ENCODE measurements at places on chromosomes 16 and 17.
A peak's percentile ranks its signal among the peaks of the same experiment; 100 is the strongest.

- DNase-seq: no peak
Observed at GRCh38 chr16:8262299-8262698, 328.0 kb downstream of the TMEM114 start.

- DNase-seq: no peak
Observed at GRCh38 chr16:69100071-69100691, 5.3 kb upstream of the HAS3 start.

- DNase-seq: no peak
Observed at GRCh38 chr16:13313351-13313750, 412.0 kb downstream of the SHISA9 start.

DNA sequence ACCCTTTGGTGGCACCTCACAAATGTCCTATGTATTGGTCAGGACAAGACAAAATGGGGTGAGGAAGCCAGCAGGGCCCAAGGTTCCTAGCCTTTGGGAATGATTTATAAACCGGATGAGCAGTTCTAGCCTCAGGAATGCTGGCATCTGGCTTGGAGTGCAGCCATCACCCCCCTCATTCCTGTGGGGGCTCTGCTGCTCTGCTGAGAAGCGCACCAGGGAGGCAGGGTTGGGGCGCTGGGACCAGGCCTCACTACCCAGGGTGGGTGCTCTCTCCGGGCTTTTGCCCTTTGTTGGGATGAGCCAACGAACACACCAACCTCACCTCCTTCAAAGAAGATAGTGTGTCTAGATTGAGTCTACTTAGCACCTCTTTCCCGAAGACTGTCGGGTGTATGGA lies 39.2 kb downstream of the TMEM11 start:
- no peak for DNase-seq

- no peak for DNase-seq
Observed at GRCh38 chr17:69913216-69913615, 161.8 kb upstream of the KCNJ16 start.

- no peak for DNase-seq
Observed at GRCh38 chr16:49857423-49858181, 1.7 kb upstream of the ZNF423 start.

GRCh38 chr17:7260651-7261378 lies 1.5 kb downstream of the CLDN7 start:
- DNase-seq: no peak

- no peak for DNase-seq
Observed at GRCh38 chr17:39670746-39671145, 2.5 kb downstream of the PNMT start.

DNA sequence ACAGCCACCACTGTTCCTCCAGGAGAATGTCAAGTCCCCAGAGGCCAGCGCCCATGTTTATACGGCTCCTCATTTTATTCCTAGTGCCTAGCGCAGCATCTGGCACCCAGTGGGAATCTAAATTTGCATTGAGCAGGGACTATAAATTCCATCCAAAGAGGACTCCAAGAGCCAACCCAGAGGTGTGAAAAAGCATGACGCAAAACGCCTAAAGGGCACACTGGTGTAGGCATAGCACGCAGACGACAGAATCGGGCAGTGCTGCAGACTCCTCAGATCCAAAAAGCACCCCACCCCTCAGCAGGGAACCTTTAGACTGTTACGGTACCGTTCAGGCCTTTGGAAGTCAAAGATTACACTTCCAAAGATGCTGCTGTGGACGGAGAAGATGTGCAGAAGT lies 19.5 kb downstream of the TEKT5 start:
- no peak for DNase-seq

DNA sequence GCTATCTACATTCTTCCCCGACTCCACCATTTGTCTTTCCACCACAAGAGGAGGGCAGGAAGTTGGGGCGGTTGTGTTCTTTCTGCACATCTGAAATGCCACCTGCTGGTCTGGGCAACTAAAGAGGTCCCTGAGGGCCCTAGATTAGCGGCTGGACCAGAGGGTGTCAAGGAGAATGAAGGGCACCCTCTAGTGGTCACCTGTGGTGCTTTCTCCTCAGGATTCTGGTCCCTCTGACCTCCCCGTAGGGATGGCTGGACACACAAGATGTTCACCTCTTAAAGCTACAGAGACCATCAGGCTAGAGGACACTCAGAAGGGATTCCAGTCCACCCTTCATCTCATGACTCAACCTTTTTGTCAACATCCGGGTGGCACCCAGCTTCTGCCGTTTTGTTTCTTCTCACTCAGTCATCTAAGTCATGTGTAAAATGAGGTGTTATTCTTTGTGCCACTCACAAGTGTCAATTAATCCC lies 2.9 kb upstream of the SCIMP start:
- peak; percentile 34 for DNase-seq

GRCh38 chr17:22337467-22337866 lies 645.1 kb downstream of the KCNJ18 start:
- DNase-seq: no peak

GRCh38 chr16:10776280-10776679 lies 32.6 kb downstream of the NUBP1 start:
- no peak for DNase-seq

GRCh38 chr16:56399486-56399885 lies 25.9 kb downstream of the AMFR start:
- no peak for DNase-seq

- no peak for DNase-seq
Observed at GRCh38 chr17:40298726-40299125, 10.3 kb upstream of the RARA start.

- no peak for DNase-seq
Observed at GRCh38 chr16:28146536-28146935, 65.2 kb downstream of the XPO6 start.

GRCh38 chr17:49699966-49700575 lies 7.7 kb downstream of the SLC35B1 start:
- no peak for DNase-seq

- peak; percentile 27 for DNase-seq
Observed at GRCh38 chr17:489758-490329, 137.2 kb upstream of the RPH3AL start.

DNA sequence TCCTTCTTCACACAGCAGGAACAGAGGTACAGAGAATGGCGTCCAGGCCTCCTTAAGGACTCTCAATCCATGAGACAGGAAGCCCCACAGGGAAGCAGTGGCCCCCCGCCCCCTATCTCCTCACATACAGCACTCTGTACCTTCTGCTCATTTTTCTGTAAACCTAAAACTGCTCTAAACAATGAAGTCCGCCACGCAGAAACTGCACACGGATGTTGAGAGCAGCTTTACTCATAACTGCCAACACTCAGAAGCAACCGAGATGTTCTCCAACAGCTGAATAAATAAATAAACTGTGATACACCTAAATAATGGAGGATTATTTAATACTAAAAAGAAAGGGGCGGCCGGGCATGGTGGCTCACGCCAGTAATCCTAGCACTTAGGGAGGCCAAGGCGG lies 9.9 kb downstream of the TBC1D16 start:
- DNase-seq: no peak

DNA sequence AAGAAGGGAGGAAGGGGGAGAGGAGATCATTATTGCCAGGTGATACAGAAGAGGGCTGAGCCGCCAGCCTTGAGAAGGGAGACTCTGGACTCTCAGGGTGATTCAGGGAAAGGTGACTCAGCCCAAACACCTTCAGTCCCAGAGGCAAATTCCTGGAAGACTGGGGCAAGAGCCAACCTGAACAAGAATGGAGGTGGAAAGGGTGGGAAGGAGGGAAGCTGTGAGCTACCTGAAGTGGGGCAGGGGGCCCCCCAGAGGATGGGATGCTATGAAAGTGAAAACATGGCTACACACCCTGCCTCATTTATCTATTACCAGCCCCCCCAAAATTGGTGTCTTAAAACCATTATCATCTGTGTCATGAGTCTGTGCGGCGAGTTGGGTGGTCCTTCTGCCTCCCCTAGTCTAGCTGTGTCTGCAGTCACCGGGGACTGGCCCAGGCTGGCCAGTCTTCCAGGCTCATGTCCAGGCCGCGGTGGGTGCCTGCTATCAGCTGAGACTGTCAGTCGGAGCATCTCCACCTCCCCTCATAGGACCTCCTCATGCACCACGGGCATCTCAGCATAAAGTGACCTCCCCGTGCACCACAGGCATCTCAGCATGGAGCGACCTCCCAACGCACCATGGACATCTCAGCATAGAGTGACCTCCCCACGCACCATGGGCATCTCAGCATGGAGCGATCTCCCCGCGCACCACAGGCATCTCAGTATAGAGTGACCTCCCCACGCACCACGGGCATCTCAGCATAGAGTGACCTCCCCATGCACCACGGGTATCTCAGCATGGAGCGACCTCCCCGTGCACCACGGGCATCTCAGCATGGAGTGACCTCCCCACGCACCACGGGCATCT lies 3.2 kb upstream of the SLC47A2 start:
- no peak for DNase-seq

GRCh38 chr16:26830428-26831127 lies 236.1 kb upstream of the C16orf82 start:
- no peak for DNase-seq

DNA sequence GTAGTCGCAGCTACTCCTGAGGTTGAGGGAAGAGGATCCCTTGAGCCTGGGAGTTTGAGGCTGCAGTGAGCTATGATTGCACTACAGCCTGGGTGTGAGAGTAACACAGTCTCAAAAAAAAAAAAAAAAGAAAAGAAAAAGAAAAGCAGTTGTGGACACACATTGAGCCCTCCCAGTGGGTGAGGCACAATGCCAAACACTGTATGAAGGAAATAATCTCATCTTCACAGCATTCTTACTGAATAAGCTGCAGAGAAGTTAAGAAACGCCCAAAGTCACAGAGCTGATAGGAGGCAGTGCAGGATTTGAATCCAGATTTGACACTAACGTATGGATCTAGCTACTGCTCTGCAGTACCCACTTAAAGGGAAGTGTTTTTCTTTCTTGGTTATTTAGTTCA lies 5.9 kb upstream of the LYZL6 start:
- no peak for DNase-seq

DNA sequence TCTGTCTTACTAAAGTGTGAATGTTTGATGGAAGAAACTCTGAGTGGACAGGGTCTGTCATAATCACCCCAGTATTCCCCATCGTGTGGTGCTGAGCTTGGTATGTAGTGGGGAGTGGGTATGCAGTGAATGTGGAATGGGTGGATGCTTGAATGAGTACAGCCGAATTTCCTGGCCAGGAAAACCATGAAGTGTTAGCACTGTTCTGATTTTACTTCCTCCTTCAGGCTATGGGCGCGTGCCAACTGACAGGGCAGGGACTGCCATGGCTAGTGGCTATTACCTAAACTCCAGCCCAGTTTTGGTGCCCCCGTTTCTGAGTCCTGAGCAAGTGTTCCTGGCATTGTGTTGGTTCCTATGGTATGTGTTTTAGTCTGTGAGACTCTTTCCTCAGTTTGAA lies 48.6 kb downstream of the PRKCA start:
- DNase-seq: no peak

GRCh38 chr17:33436321-33436720 lies 143.2 kb upstream of the ASIC2 start:
- no peak for DNase-seq

- no peak for DNase-seq
Observed at GRCh38 chr17:37417852-37418251, 11.2 kb downstream of the TADA2A start.

- DNase-seq: no peak
Observed at GRCh38 chr17:46874906-46875305, 23.5 kb downstream of the WNT9B start.

- no peak for DNase-seq
Observed at GRCh38 chr17:35889818-35890773, 9.9 kb upstream of the CCL5 start.

GRCh38 chr16:81626181-81626674 lies 152.9 kb upstream of the PLCG2 start:
- DNase-seq: no peak

GRCh38 chr17:20122254-20122879 lies 113.2 kb downstream of the SPECC1 start:
- no peak for DNase-seq

GRCh38 chr16:62568926-62569325 lies 532.7 kb upstream of the CDH8 start:
- no peak for DNase-seq

- no peak for DNase-seq
Observed at GRCh38 chr17:9811537-9811936, 10.3 kb downstream of the GSG1L2 start.

GRCh38 chr17:70242781-70243437 lies 73.6 kb downstream of the KCNJ2 start:
- no peak for DNase-seq

GRCh38 chr17:62892061-62892675 lies 73.9 kb upstream of the TANC2 start:
- no peak for DNase-seq

DNA sequence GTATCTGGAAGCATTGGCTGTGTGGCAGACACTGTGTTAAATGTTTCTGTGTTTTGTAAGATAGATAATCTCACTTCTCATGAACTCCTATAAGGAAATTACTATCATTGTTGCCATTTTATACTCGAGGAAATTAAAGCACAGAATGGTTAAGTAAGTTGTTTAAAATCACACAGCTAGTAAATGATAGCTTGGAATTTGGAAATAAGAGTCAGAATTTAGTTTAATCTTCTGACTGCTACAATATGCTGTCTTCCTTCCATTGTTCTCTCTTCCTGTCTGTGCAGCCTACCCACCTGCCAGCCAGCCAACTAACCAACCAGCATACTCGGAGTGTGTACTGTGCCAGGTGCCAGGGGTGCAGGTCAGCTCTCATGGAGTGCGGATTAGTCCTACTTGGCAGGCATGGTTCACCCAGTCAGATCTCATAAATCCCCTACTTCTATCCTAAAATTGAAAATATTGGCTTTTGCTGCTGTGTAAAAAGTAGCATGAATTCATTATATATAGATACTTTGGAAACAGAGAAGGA lies 79.9 kb upstream of the LGALS9 start:
- DNase-seq: no peak

GRCh38 chr17:3959921-3960601 lies 4.2 kb downstream of the ATP2A3 start:
- DNase-seq: no peak

DNA sequence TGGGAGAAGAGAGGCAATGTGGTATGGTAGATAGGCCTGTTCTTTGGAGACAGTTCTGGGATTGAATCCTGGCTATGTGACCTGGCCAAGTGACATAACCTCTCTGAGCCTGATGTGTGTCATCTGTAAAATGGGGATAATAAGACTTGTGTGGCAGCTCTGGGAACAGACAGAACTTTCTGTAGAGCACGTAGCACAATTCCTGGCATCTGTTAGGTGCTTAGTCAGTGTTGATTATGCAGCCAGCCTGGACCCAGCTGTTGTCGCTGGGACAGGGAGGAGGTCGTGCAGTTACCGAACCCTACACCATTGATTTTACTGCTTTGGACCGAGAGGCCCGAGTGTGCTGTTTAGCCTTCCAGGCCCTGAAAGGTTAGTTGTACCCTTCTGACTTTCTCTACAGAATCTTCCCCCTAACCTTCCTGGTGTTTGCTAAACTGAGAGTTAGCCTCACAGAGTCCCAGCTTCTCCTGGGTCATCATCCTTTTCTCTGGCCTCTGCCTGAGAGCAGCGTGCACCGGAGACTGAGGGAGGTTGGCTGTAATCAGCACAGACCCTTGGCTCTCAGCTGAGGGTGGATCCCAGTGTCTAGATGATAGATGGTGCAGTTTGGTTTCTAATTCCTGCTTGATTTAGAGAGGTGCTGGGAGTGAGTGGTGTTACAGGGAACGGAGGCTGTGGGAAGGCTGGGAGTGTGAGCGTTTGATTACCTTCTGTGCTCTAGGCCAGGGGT lies 31.9 kb downstream of the MSI2 start:
- no peak for DNase-seq

GRCh38 chr16:55002419-55002818 lies 71.8 kb downstream of the IRX5 start:
- no peak for DNase-seq

- no peak for DNase-seq
Observed at GRCh38 chr16:21710938-21711337, 47.2 kb downstream of the OTOA start.

GRCh38 chr17:6641247-6641863 lies 495 bp downstream of the TXNDC17 start:
- DNase-seq: no peak

Data from stimulated activated CD8-positive, alpha-beta memory T cell treated with anti-CD3 and anti-CD28 coated beads, Interleukin-2, amount 100 ng/mL, for 1 hour (primary cell).